ENCODE measurements at places on chromosomes 5 and 9.

GRCh38 chr9:99828054-99828416 lies 6.3 kb downstream of the NR4A3 start:
- no peak for DNase-seq

DNA sequence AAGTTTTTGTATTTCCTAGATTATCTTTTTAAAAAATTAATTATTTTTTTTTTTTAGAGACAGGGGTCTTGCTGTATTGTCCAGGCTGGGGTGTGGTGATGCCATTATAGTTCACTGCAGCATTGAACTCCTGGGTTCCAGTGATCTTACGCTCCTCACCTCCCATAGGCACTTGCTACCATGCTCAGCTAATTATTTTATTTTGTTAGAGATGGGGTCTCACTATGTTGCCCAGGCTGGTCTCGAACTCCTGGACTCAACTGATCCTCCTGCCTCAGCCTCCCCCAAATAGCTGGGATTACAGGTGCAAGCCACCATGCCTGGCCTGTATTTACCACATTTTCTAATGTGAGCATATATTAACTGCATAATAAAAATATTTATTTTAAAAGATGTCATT lies 274.5 kb downstream of the RFX3 start:
- DNase-seq, result no peak

DNA sequence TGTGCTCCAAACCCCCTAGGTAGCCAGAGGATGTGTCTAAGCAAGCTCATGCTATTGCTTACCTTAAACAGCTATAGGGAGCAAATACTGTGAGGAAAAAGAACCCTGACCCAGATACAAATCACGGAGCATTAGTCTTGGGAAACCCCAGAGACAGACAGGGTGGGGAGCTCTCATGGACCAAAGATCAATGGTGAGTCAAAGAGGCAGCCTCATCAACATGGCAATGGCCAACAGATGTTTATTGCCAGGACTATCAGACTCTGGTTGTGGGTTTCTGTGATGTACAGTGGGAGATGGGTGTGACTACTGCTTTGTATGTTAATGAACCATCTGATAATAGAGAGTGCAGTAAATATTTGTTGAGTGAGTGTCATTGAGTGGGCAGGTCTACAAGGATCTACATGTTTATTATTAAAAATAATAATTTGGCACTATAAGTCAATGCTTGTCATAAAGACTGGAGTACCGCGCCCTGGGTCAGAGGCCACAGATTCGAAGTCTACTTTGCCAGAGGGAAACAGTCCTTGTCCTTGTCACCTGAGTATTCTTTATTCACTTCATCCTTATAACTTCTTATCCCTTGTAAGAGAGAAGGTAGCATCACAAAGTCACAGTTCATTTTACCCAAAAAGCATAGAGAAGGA lies 56.5 kb upstream of the RAI14 start:
- no peak for DNase-seq

- DNase-seq, result no peak
These were observed 264.1 kb upstream of the ANKH start for GRCh38 chr5:15135661-15136060.

GRCh38 chr9:35914301-35914807 lies 5.1 kb downstream of the SPAAR start:
- no peak for DNase-seq

DNA sequence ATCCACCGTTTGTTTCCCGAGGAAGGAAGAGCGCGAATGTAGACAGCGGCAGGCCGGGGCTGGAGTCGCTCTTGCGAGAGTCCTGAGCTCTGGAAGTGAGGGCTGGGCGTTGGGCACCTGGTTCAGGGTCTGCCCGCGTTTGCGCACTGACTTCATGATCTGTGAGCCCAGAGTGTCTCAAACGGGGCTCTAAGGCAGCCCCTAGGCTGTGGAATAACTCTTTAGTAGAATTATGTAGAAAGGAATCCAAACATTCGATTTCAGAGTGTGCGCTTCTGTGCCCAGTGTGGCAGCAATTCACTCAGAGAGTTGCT lies 478 bp upstream of the GGTA1 start:
- no peak for DNase-seq

- no peak for DNase-seq
These were observed 36.7 kb downstream of the LPAR1 start for GRCh38 chr9:111001526-111001925.

DNA sequence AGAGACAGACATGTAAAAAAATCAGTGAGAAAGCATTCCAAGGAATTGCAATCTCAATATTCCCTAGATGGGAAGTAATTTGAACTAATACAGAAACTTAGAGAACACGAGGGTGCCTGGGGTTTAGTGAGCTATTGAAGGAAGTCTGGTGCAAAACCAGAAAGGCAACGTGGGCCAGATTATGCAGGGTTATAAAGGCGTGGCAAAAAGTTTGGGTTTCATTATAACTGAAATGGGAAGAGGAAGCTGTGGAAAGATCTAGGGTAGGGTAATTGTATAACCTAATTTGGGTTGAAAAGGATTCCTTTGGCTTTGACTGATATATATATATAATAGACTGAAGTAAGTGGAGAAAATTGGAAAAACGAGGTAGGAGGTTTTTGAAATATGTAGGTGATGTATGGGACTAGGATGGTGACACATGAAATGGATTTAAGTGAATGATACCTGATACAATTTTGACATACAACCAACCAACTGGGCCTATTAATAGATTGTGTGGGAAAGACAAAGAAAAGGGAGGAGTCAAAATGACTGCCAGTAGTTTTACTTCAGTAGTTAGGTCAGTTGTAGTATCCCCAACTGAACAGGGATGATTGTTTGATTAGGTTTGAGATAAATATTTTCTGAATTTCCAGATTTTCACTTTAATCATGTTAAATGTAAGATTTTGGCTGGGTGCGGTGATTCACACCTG lies 65.3 kb downstream of the FAM174A start:
- no peak for DNase-seq

DNA sequence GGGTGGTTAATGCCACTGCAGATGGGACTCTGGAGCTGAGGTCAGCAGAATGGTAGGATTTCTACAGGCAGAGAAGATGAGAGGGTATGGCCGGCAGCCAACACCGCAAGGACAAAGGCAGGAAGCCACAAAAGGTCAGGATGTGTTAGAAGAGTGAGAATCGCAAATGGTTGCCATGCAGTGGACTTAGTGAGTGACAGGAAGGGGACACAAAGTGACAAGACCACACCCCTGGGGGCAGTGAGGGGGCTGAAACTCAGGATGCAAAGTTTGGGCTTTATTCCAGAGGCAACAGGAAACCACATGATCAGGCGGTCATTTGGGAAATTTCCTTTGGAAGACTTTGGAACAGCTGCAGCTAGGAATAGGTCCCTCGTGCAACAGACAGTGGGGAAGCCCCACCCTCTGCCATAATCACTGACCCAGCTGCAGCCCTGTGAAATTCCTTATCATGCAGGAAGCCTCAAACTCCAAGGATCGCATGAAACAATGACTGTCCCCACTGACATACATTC lies 14.2 kb upstream of the CCDC180 start:
- DNase-seq, result no peak

DNA sequence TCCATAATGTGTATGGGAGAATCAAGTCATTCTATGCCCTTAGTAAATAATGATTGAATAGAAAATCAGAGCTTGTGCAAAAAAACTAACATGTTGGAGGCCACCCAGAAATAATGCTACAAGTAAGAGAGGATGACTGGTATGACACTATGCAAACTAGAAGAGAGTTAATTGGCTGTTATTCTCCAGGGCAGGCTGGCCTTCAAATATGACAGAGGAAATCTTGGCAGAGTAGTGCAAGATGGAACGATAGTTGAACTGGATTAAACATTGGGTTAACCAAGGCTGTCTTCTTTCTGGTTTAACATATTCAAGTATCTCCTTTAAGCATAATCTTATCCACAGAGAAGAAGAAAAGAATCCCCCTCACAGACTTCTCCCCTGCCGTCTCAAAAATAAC lies 196.1 kb downstream of the MPDZ start:
- no peak for DNase-seq

DNA sequence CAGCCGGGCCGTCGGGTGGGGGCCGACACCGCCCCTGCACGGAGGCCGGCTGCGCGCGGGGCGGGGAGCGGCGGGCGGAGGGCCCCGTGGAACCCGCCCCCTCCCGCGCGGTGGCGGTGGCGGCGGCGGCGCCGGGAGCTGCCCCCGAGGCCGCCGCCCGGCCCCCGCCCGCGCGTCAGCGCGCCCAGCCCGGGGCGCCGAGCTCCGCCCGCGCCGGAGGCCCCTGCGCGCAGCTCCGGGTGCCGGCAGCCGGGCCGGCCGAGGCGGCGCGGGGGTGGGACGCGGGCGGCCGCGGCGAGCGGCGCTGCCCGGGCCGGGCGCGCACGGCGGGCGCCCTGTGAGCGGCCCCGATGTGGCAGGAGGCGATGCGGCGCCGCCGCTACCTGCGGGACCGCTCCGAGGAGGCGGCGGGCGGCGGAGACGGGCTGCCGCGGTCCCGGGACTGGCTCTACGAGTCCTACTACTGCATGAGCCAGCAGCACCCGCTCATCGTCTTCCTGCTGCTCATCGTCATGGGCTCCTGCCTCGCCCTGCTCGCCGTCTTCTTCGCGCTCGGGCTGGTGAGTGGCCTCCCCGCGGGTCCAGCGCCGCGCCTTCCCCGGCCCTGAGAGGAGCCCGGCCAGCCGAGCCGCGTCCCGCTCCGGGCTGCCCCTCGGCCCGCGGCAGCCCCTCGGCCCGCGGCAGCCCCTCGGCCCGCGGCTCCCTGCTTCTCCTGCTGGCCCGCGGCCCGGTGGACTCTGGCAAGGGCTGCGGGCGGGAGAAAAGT lies at the start of gene ADCY2:
TSS of gene ADCY2 (plus strand) at position 192 of the 766 bp plus-strand sequence. CDS start at position 351, 159 bp downstream.
- DNase-seq, result no peak

GRCh38 chr5:156036640-156037039 lies 290.3 kb upstream of the SGCD start:
- no peak for DNase-seq

- DNase-seq, result no peak
These were observed 38.0 kb downstream of the TGFBI start for GRCh38 chr5:136066661-136067271.

DNA sequence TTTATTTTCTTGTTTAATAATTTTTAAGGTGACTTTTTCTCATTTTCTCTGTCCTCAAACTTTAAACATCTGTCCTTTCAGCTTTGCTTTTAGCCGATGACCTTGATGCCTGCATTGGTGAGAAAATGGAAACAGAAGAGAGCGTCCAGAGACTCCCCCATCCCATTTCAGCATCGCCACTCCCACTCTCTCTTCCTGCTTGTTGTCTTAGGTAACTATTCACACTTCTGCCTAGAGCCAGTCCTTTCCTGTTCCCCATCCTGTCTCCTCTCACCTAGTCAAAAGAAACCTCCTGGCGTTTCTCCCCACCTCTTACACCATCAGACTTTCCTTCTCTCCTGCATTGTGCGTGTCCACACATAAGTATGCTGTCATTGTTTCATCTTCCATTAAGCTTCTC lies 124.6 kb downstream of the MAST4 start:
- no peak for DNase-seq

- no peak for DNase-seq
These were observed 165.5 kb upstream of the NFIL3 start for GRCh38 chr9:91589101-91589553.

GRCh38 chr9:87836951-87837705 lies 45.5 kb upstream of the SPATA31E1 start:
- DNase-seq, result no peak

DNA sequence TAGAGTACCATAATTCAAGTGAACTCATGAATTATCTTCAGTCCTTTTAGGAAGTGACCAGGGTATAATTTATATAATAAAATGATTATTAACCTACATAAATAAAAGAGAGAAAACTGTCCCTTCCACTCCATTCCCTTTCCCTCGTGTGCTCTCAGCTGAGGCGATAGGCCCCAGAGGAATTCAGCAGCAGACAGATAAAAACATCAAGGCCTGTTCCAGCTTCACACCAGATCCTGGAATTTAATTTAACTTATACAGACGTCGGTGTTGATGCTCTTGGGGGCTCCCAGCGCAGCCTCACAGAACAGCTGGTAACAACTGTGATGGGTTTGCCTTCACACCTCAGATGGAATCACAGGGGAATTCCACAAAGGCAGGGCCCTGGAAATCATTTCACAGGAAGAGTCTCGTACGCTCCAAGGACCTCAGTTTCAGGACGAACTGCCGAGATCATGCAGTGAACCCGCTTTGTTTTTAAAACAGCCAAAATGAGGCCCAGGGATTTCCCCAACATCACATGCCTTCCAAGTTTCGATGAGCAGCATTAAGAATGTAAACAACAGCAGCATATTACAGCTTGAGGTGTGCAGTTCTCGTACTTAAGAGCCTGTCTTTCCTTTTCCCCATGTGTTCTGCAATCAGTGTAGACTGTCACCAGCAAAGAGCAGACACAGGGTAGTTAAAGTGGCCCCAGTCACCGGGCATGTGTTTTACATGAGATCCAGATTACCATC lies 73.6 kb upstream of the ALDH1B1 start:
- DNase-seq, result no peak

DNA sequence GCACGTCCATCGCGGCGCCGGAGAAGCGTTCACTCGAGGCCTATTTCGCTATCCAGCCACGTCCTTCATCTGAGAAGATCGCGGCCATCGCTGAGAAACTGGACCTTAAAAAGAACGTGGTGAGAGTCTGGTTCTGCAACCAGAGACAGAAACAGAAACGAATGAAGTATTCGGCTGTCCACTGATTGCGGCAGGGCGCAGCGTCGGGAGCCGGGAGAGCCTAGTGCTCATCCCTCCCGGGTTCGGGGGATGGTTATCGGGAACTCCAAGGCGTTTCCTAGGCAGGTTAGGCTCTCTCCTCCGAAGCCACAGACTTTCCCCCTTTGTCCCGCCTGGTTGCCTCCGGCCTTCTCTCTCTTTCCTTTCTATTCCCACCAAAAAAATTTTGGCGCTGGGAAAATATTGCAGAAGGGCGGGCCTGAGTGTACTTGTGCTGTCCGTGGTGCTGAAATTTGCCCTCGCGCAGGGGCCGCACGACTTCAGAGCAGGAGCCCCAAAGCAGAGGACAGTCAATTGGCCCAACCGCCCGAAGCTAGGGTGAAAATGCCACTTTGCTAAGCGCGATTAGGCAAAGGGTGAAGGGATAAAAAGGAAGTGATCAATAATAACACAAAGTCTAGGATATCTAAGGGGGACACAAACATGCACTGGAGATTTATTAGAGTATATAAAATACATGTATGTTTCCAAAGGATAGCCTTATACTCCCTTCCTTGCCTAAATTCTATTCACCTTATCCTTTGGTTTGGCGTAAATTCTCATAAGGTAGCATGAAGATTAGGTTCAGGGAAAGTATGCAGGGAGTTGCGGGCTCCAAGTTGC lies 1.8 kb downstream of the POU4F3 start:
- no peak for DNase-seq

GRCh38 chr9:75591972-75592371 lies 298.5 kb upstream of the PCSK5 start:
- no peak for DNase-seq
